ENCODE measurements at places on chromosomes 3 and 15.

GRCh38 chr3:193974191-193974652 is 161.7 kb upstream of the HES1 start:
- DNase-seq = no peak

GRCh38 chr3:58387650-58388546 is 45.7 kb downstream of the PDHB start:
- no peak for DNase-seq

GRCh38 chr15:46365572-46365971 is 730.7 kb downstream of the SQOR start:
- DNase-seq = no peak

- no peak for DNase-seq
Measured at GRCh38 chr15:49083401-49084284, 37.4 kb upstream of the SECISBP2L start.

GRCh38 chr3:106033654-106034053 is 164.8 kb upstream of the CBLB start:
- no peak for DNase-seq

DNA sequence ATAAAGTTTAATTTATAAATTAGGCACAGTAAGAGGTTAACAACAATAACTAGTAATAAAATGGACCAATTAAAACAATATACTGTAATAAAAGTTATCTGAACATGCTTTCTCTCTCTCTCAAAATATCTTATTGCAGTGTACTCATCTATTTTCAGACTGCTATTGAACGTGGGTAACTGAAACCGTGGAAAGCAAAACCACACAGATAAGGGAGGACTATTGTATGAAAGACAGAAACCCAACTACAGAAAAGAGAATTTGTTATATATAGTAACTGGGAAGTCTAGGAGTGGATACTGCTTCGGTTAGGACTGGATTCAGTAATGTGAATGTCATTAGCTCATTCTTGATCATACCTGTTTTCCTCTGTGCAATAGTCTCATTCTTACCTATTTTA is 119.3 kb upstream of the DAZL start:
- DNase-seq = no peak

GRCh38 chr3:156598413-156598812 is 43.5 kb upstream of the SSR3 start:
- DNase-seq = no peak

DNA sequence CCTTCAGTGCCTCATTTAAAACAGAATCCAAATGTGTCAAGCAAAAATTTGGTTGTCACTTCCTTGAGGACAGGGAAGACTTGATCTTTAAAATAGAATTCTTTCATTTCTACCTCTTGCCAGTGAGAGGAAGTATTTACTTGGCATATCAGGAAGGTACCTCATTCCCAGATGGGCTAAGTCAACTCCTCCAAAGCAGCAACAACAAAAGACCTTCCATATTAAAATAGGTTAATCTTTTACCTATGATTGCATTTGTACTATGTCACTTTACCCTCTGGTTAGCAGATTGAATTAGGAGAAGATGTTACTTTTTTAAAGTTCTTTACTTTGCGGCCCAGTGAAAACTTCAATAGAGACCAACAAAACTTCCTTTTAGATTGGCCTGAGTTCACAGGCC is 462.1 kb upstream of the ADAMTS9 start:
- no peak for DNase-seq

- DNase-seq = no peak
Measured at GRCh38 chr3:138472141-138472825, 37.9 kb downstream of the ESYT3 start.

DNA sequence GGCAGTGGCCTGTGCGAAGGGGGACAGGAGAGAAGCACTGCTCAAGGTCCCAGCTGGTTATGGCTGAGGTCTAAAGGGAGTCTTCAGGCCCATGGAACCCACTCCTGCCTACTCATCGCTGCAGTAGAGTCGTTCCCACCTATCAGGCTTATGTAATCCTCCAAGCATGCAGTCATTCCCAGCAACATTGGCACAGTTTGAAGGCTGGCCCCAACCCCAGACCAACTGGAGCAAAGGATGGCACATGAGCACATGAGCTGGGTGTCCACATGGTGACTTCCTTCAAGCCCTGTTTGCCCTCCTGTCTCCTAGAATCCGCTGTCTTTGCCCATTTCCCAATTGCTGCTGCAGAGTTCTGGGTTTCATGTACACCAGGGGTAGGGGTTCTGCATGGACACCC is 60.5 kb upstream of the FGD5 start:
- DNase-seq = no peak

DNA sequence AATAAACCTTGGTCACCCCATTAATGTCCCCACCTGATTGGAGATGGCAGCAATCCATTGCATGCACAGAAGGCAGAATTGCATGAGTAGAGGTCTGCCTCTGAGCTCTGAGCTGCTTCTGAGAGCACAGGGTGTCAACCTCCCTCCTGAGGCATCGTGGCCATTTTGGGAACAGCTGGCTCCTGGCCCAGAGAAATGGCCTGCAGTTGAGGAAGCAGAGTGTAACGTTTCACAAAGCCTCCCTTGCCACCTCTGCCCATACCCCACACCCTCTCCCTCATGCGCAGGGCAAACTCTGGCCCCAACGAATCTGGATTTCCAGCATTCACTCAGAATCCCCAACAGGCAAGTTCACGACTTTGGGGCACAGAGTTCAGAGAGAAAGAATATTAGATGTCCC is 198.9 kb downstream of the ADAMTS9 start:
- DNase-seq = no peak

GRCh38 chr3:170321321-170322034 is 36.0 kb upstream of the SKIL start:
- no peak for DNase-seq

GRCh38 chr3:23071296-23071695 is 131.8 kb upstream of the UBE2E2 start:
- no peak for DNase-seq

DNA sequence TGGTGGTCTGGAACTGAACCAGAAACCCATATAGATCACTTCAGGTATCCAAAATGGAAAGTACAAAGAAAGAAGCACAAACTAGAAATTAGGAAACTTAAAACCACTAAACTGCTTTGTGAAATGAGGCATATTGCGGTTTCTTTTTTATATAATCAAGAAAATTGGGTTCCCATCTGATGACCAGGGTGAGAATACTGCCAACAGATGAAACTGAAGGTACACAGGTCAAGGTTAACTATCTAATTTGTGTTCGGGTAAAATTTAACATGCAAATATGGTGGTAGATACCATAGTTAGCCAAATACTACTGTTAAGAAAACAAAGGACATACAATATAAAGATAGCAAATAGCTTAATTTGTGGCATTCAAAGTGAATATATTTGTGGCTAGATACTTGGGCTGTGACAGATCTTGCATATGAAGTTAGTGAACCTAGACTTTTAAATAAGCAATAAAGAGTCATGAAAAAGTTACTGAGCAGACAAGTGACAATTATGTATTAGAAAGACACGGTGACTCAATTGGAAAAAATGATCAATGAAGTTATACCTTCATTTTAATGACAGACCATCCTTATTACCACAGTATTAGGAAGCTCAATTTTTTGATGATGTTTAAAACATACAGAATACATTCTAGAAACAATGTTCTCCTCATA is 127.4 kb downstream of the NR2E3 start:
- DNase-seq = no peak

- DNase-seq = no peak
Measured at GRCh38 chr15:63292241-63292640, 14.8 kb downstream of the APH1B start.
